Upper lobe of right lung (tissue), 1 donor: ENCODE measurements at places on chromosomes 1 and 21.

GRCh38 chr1:239287296-239287695 lies 99.1 kb upstream of the CHRM3 start:
- DNase-seq, result no peak

DNA sequence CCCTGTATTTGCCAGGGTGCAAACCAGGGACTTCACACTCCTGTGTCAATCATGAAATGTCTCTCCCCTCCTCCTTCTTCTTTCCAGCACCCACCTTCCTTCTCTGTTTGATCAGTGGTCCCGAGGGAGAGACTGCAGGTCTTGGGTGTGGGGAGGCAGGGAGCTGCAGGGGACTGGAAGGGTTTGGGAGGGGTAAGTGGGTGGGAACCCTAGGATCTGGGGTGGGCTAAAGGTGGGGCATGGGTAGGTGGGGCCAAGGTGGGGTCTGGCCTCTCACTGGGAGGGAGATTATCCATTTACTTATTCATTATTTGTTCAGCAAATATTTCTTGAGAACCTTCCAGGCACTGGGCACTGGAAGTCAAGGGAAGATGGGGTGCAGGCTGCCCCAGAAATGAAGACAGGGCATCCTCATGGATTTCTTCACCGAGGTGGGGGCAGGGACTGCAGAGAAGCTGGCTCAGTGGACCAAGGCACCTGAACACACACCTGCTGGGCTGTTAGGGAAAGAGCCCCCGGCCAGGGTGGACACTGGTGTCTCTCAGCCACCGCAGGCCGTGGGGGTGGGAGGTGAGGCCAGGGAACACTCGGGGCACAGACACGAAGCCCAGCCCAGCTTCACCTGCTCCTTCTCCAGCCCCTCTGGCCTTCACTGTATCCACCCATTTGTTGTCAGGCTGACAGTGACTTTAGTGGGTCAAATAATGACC lies 193.9 kb upstream of the C1orf174 start:
- DNase-seq, result peak; percentile 20

DNA sequence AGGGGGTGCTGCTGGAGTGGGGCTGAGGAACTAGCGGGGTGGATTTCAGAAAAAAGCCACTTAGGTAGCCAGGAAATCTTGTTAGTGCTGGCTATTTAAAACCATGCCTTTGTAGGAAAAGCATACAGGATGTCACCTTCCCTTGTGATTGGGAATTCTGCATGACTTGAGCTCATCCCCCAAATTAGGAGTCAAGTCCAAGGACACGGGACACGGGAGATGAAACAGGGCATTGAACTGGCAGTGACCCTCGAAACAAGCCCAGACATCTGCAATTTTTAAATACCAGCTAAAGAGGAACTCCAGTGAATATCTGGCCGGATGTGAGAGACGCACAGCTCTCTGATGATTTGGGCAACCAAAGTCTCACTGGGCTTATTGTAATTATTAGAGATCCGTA lies 32.8 kb downstream of the C2CD2 start:
- DNase-seq, result no peak

GRCh38 chr1:29835406-29835805 lies 599.1 kb downstream of the PTPRU start:
- no peak for DNase-seq

DNA sequence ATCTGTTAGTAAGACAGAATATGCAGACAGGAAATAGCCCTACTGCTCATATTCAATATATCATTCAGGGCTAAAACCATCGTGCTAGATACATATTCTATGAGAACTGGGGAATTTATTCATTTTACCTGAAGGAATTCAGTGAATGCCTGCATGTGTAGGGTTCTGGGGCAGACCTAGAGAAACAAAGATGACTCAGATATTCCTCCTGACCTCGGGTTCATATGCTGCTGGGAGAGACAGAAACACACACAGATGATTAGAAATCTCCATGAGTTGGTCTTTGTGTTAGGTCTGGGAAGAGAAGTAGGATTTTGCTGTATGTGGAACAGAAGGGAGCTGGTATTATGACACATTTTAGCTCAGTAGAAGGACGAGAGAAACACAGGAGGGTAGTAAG lies 176.5 kb upstream of the ST6GALNAC5 start:
- DNase-seq, result no peak

DNA sequence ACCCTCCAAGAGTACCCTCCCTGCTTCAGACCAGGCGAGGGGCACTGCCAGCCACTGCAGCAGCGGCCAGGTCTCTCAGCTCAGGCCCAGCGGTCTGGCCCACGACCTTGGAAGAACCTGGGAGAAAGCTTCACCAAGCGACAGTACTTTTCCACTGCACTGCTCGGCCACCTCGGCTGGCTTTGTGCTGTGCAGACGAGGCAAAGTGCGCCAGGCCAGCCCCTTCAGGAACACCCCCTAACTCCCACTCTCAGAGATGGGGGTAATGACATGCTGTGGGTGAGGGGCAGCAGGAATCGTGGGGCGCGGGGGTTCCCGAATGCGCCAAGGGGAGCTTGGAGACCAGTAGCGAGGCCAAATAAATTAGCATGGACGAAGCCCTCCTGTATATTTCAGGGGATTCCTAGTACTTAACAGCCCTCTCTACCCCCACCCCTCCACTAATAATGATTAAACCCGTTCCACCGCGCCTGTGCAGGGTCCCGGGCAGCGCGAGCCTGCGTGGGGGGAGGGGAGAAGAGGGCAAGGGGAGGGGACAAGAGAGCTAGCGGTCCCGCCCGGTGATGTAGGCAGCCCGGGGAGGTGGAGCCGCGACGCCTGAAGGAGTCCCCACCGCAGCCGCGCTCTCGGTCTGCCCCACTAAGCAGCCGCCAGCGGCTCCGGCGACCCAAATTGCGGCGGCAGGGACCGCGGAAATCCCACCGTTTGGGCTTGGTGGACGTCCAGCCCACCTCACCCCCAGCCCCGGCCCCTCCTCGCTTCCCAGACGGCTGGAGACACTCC lies at the start of gene FAM43B:
Gene FAM43B, plus strand, starts transcription at position 629 of the 783 bp plus-strand sequence. CDS start 401 bp downstream, outside the sequence.
- peak; percentile 66 for DNase-seq

GRCh38 chr21:31448496-31448895 lies 104.4 kb upstream of the TIAM1 start:
- DNase-seq, result no peak

GRCh38 chr1:7303554-7304317 lies 467.4 kb upstream of the VAMP3 start:
- DNase-seq, result no peak

- no peak for DNase-seq
These were observed 383.5 kb downstream of the KCNH1 start for GRCh38 chr1:210750468-210750867.
